ENCODE measurements at places on chromosomes 6 and 20. TPM values are rescaled to one million over a fixed set of nuclear protein-coding genes. Genes with fewer than 3 reads are reported as not detected.

GRCh38 chr6:135025775-135026174, 28.8 kb downstream of the HBS1L start:
- no peak for DNase-seq

DNA sequence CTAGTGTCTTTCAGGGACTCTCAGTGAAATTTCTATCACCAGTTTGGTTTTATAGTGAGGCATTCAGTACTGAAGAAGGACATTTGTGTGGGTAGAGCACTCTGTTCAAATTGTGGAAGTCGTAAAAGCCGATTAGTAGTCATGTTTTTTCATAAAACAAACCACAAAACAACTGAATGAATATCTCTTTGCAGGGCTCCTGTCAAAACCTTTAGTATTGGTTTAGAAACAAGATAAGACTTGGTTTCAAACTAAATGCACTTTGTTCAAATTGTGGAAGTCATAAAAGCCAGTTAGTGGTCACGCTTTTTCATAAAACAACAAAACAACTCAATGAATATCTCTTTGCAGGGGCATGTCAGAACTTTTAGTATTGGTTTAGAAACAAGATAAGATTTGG, 23.8 kb downstream of the ADGRF4 start:
- no peak for DNase-seq

GRCh38 chr6:45378334-45378926, 696 bp upstream of the SUPT3H start:
- DNase-seq: no peak

The MAS1 gene
- not detected for total RNA-seq

The GRM1 gene
- total RNA-seq: not detected

DNA sequence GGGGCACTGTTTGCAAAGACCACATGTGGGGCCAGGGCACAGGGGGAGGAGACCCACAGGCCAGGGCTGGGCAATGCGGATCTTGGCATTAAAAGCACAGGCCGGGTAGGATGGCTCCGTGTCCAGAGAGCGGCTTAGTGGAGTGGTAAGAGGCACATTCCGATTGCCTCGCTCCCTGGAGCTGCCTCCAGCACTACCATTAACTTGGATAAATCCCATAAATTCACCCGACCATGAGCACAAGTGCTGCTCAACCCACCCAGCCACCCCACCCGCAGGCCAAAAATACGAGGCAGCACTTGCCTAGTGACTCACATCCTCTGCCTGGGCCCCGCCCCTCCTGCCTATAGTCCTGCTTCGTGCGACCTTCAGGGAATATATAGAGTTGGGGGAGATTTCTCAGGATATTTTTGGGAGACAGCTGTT, 67.5 kb upstream of the QKI start:
- no peak for DNase-seq

DNA sequence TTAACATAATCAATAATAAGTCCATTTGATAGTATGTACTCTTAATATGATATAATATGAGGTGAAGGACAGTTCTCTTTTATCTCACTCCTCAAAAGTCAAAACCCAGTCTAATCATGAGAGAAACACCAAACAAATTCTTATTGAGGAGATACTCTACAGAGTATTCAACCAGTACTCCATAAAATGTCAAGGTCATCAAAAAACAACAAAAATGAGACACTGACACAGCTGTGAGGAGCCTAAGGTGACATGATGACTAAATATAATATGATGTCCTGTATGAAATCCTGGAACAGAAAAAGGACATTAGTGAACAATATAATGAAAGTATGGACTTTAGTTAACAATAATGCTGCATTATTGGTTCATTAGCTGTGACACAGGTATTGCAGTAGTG, 675.1 kb downstream of the HTR1B start:
- DNase-seq: no peak

DNA sequence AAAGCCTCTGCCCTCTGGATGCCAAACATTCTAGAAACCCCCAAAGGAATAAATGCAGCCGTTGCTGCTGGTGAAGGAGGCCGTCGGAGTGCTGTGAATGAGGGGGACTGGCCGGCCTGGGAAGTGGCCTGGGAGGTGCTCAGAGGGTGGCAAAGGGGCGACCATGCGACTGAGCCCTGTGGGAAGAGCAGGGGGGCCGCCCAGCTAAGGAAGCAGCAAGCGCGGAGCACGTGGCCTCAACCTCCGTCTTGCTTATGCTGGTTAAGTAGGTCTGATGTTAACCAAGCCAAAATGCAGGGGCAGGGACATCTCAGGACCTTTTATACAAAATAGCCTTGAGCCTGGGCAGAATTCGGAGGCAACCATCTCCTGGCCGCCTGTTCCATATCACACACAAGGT, 381.5 kb downstream of the TAF4 start:
- DNase-seq: no peak

The ZBTB9 gene
- 9.9 TPM for total RNA-seq

The FAM217A gene
- not detected for total RNA-seq

GRCh38 chr6:45479834-45480751, 102.4 kb upstream of the SUPT3H start:
- no peak for DNase-seq

DNA sequence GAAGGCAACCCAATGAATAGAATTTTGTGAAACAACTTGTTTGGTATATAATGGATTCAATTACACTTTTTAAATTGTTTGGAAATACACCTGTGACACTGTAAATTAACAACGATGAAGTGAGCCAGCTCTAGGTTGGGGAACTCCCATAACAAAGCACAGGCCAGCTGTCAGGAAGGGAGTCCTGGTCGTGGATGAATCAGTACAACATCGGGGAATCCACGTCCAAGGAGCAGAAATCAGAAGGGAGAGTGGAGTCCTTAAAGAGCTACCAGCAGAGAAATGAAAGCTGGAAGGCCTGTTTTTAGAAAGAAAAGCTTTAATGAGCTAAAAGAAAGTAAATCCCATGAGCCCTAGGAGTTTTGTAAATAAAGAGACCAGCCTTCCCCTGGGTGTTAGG, 223.1 kb upstream of the SLC35B3 start:
- DNase-seq: no peak

DNA sequence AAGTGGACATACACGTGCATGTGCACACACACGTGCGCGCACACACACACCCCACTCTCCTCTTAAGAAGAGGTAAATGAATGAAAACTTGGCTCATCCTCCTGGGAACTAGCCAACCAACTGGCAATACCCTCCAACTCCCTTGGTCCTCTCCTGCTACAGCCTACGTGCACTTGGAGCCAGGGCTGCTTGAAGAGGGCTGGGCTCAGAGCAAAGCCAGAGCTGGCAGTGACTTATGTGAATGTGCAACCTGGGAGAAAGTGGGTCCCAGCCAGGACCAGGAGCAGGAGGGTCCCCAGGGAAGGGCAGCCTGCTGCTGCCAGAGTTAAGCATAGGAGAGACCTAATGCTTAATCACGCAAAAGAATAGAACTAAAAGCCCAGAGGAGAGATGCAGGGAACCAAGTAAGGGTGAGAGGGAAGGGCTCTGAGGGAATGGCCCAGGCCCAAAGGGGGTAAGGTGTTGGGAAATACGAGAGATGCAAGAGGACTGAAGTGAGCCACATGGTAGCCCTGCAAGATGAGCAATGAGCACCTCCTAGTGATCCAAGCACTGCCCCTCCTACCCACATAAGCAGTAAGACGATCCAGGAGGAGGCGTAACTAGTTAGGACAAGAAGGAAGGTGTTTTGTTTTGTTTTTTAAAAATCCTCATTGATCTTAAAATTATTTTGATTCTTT, 24.7 kb downstream of the TRAF3IP2 start:
- no peak for DNase-seq

The SMOC2 gene
- total RNA-seq: 22.9 TPM

The RSPO3 gene
- total RNA-seq: 3.2 TPM

The NRSN1 gene
- total RNA-seq: not detected

GRCh38 chr6:22240025-22240424, 56.8 kb downstream of the PRL start:
- no peak for DNase-seq

- DNase-seq: no peak
Measured at GRCh38 chr20:62629864-62630470, 12.3 kb upstream of the SLCO4A1 start.

DNA sequence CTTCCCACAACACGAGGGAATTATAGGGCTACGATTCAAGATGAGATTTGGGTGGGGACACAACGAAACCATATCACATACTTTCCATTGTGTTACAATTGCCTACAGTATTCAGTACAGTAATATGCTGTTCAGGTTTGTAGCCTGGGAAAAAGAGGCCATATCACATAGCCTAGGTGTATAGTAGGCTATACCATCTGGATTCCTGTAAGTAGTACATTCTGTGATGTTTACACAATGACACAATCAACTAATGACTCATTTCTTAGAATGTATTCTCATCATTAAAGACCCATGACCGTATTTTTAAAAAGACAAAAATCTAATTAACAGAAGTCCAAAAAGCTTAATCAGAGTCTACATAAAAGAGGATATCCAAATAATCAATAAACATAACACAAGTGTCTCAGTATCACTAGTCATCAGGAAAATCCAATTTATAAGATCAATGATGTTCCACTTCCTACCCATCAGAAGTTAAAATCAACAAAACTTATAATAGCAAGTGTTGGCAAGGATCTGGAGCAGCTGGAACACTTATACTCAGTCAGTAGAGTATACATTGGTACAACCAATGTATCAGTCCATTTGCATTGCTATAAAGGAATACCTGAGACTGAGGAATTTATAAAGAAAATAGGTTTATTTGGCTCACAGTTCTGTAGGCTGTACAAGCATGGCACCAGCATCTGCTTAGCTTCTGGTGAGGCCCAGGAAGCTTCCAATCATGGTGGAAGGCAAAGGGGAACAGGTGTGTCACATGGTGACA, 215.9 kb downstream of the CLVS2 start:
- no peak for DNase-seq

The TMC2 gene
- total RNA-seq: not detected

DNA sequence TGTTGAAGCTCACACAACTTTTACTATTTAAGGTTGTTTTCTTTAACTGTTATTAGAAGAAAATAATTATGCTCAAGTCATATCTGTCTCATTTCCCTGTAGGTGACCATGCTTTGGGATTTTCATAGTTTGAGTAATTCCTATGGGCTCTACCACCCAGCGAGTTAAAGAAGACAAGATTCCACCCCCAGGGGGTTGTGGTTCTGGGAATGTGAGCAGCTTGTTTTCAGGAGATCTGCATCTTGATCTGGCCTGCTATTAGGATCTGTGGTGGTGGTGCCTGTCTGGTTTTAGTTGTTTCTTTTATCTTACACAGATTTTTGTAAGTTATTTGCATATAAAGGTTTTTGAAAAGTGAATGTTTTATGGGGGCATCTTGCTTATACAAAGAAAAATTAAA, 20.2 kb upstream of the REV3L start:
- no peak for DNase-seq

- DNase-seq: no peak
Measured at GRCh38 chr20:46900086-46900485, 5.4 kb downstream of the EYA2 start.

GRCh38 chr6:9564021-9564420, 850.9 kb downstream of the TFAP2A start:
- DNase-seq: no peak

The BTN2A1 gene
- total RNA-seq: 9.1 TPM

The TBX18 gene
- total RNA-seq: 4.2 TPM

The ZKSCAN3 gene
- total RNA-seq: 6.0 TPM

DNA sequence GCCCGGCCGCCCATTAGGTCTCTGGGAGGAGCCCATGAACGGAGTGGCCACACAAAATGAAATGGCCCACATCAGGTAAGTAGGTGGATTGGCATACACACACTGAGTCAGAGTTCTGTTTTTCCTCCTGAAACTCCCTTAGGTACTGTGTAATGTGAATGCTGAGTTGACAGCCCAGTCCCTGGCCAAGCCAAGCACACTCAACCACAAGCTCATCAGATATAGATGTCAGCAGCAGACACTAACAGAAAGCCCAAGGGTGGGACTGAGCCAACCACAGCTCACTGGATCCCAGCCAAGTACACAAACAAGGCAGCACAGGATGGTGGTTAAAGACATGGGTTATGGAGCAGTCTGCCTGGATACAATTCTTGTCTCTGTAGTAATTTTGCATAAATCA, 403.4 kb downstream of the GJA1 start:
- no peak for DNase-seq

GRCh38 chr6:5550631-5551030, 289.3 kb downstream of the FARS2 start:
- no peak for DNase-seq

The ATP9A gene
- 16.8 TPM for total RNA-seq

DNA sequence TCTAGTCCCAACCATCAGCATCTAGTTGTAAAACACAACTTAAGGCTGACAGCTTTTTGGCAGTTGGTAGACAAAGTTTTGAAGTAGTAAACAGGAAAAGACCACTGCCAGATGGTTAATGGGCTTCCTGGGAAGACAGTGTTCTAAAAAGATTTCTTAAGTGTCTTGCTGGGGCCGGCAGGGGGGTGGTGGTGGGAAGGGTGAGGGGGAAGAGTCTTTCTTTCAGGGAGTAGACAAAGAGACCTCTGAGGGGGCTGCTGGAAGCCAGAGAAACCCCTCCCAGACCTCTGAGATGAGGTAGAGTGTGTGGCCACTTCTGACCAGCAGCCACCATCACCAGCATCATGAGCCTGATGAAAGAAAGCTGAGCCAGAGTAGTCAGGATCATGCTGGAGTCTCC, 784.9 kb downstream of the TENT5A start:
- DNase-seq: no peak

DNA sequence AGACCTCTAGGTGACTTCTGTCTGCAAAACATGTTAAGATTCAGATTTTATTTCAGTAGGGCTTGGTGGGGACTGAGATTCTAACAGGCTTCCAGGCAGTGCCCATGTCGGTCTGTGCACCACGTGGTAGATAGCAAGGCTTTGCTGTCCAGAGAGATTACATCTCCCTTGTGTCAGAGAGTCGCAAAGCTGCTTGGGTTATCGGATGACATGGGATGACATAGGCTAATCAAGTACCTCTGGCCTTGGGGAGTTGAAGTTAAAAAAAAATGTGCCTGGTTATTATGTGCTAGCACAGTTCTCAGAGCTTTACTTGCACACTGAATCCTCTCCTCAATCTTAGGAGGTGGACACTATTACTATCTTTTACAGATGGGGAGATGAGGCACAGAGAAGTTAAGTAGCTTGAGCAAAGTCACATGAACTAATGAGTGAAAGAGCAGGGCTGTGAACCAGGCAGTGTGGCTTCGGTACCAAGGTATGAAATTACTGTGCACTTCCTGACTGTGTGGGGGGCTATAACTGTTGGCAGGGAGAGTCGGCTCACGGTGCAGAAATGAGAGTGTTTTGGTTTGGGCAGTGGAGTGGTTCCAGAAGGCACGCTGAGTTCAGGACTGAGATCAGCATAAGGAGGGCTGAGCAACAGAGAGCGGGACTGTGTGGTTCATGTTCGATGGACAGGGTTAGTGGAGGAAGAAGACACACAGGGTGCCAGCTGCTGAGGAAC, 41.1 kb downstream of the FARS2 start:
- DNase-seq: no peak

- DNase-seq: no peak
Measured at GRCh38 chr20:55830121-55830827, 175.0 kb downstream of the CBLN4 start.

GRCh38 chr6:140579918-140580317, 1205.5 kb upstream of the CITED2 start:
- DNase-seq: no peak

GRCh38 chr20:23661002-23661429, 23.3 kb upstream of the CST3 start:
- no peak for DNase-seq
